ENCODE measurements at places on chromosomes 6 and 20.

DNA sequence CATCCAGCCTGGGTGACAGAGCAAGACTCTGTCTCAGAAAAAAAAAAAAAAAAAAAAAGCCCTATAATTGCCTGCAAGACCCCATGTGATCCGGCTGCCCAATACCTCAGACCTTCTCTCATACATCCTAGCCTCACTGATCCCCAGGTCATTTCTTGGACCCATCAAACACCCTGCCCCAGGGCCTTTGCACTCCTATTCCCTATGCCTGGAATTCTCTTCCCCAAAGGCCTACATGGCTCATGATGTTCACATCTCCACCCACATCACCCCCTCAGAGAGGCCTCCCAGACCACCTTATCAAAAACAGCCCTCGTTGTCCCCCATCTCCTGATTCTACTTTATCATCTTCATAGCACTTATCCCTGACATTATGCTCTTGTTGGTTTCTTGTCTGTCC lies 8.9 kb downstream of the PACSIN1 start:
- no peak for DNase-seq

GRCh38 chr6:43328528-43328927 lies 19.9 kb upstream of the CRIP3 start:
- DNase-seq = no peak

DNA sequence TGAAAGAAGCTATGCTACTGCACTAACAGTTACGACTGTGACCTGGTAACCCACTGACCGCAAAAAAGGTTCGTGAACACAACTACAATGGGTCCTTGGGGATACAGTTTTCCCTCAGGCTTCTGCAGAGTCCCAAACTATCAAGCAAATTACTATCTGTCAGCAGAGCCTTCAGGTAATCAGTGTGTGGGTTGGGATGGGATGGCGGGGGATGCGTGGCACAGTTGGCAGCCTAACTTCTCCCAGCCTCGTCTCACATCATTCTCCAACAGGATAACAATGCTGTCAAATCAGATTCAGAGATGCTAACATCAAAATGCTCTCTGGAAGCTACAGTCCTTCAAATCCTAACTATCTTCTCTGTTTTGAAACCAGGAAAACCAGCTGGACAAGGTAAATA lies 102.3 kb downstream of the EPM2A start:
- no peak for DNase-seq

DNA sequence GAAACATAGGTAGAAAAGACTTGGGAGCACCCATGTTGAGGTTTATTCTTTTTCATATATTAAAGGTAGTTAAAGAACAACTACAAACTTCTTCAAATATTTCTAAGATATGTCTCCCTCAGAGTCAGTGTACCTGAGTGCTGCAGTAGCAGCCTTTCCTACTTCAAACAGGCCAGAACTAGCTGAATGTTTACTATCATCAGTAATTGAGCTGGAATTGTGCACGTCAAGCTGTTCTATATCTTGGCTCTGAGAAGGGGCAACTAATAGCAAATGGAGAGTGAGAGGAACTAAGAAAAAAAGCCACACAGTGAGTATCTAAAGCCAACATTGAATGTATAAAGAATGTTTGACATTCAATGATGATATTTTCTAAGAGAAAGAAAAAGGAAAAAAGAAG lies 21.7 kb downstream of the MTCL3 start:
- no peak for DNase-seq

- DNase-seq = no peak
These were observed 723 bp downstream of the MANEA start for GRCh38 chr6:95578106-95578410.

DNA sequence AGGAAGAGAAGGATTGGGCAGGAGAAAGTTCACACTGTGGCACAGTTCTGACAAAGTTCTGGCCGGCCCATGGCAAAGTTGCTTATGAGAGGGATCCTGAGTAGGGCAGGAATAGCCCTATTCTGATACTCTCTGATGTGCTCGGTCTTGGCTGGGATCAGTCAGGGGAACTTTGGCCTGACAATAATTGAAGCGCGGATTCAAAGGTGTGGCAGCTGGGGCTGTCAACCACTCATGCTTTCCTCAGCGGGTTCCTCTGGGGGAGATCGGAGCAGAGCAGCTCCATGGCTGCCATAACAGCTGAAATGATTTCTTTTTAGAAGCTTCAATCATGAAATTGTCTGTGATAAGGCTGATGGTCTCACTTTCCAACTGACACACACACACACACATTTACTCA lies 714.1 kb downstream of the DHX35 start:
- no peak for DNase-seq

- DNase-seq = no peak
These were observed at the start of gene C2 for GRCh38 chr6:31927242-31927862. Gene C2, plus strand, starts transcription at chr6:31927717. Its CDS starts 36 bp downstream, at chr6:31927753.

DNA sequence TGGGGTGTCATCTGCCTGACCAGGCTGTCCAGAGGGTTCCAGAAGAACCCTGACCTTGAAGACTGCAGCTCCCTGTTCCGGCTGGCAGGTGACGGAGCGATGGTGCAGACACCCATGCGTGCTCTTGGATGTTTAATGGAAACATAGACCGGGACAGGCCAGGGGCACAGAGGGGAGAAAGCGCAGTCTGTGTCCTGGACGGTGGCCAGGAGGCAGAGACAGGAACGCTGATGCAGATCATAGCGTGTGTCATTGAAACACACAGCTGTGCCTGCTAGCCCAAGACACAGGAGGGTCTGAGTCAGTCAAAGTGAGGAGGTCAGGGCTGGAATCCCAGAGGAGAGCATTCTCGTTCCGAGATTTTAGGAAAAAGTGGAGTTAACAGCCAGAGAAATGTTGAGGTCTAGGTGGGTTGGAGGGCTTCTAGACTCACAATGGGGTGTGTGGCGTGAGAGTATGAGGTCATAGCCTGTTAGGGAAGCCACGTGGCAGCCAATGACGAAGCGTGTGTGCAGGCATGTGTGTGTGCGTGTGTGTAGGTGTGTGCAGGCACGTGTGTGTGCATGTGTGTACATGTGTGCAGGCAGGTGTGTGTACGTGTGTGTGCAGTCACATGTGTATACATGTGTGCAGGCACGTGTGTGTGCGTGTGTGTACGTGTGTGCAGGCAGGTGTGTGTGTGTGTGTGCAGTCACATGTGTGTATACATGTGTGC lies 167.0 kb downstream of the ERMARD start:
- no peak for DNase-seq

GRCh38 chr6:50381099-50381415 lies 331.3 kb upstream of the DEFB112 start:
- DNase-seq = no peak

- DNase-seq = no peak
These were observed 23.2 kb downstream of the DLL1 start for GRCh38 chr6:170267688-170268087.

DNA sequence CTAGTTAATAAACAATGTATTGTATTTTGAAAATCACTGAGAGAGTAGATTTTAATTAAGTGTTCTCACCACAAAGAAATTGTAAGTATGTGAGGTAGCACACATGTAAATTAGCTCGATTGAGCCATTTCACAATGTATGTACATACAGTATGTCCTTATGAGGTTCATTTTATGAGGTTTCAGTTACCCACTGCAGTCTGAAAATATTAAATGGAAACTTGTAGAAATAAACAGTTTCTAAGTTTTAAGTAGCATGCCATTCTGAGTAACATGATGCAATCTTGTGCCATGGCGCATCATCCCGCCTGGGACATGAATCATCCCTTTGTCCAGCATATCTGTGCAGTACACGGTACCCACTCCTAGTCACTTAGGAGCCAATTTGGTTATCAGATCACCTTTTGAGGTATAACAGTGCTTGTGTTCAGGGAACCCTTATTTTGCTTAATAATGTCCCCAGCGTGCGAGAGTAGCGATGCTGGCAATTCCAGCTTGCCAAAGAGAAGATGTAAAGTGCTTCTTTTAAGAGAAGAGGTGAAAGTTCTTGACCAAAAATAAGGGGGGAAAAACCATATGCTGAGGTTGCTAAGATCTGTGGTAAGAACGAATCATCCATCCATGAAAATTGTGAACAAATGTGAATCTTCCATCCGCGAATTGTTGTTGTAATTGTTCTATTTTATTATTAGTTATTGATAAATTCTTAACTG lies 64.7 kb downstream of the KCNS1 start:
- no peak for DNase-seq

DNA sequence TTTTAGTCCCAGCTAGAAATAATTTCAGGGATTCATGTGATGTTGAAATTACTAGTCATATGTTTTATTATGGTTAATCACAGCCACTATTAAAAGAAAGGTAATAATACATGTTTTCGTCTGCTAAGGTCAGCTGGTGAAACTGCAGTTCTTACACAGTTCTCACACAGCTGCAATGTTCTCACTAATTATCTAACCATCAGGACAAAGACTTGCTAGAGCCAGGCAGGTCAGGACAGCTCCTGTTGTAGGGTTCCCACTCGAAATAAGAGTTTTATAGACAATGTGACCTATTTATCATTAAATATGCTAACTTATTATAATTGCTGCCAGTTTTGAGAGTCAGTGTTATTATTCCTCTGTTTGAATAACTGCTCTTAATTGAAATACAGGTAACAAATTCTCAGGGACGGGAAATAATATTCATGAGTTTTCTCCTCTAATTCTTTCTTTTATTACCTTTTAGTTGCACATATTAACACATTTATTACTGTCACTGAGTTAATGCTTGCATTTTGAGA lies 97.9 kb downstream of the GJA1 start:
- DNase-seq = no peak

DNA sequence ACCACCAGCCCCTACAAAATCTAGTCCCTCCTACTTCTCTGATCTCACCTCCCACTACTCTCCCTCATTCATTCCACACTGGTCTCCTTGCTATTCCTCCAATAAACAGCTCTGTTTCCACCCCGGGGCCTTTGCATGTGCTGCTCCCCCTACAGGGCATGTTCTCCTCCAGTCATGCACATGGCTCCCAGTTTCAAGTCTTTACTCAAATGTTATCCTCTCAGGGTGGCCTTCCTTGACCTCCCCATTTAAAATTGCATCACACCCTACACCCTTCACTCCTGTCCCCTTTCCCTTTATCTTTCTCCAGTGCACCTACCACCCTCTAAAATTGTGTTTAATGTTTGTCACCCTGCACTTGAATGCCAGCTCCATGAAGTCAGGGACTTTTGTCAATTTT lies 174.5 kb downstream of the MRPL14 start:
- DNase-seq = no peak

GRCh38 chr6:84166395-84166794 lies 61.0 kb downstream of the CEP162 start:
- no peak for DNase-seq

DNA sequence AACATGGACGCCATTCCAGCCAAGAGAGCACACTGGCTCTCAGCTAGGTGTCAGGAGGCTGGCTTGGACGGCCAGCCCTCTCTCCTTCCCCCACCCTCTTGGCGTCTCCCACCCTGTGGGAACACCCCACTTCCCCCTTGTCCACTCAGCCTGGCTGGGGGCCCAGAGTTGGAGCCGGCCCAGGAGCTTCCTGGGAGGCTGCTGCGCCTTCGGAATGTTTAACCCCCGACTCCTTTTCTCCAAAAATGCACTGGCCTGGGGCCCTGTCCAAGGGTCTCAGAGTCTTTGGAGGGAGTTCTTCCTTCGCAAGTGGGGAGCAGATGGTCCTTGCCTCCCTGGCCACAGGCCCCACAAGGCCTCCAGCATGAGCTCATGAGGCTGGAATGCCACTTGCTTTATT lies 4.1 kb downstream of the ADAM33 start:
- peak; percentile 19 for DNase-seq

- no peak for DNase-seq
These were observed 24.5 kb downstream of the PLCG1 start for GRCh38 chr20:41161886-41162285.

GRCh38 chr6:169190144-169190584 lies 63.5 kb downstream of the THBS2 start:
- peak; percentile 82 for DNase-seq

Data from fibroblast of skin of left biceps (primary cell).